ENCODE measurements at places on chromosomes 1 and 21.

DNA sequence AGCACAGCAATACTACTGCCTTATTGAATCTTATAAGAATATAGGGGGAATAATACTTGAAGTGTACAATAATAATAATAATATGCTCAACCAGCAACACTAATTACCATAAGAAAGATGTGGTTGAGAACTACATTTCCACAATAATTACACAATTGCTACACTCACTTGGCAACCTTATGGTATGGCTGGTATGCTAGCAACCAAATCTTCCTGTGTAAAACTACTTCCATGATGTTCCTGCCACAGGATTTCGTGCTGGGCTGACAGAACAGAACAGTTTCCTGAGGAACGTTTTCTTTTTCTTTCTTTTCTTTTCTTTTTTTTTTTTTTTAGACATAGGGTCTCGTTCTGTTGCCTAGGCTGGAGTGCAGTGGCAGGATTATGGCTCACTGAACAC, 50.6 kb downstream of the KIF26B start:
- no peak for DNase-seq

DNA sequence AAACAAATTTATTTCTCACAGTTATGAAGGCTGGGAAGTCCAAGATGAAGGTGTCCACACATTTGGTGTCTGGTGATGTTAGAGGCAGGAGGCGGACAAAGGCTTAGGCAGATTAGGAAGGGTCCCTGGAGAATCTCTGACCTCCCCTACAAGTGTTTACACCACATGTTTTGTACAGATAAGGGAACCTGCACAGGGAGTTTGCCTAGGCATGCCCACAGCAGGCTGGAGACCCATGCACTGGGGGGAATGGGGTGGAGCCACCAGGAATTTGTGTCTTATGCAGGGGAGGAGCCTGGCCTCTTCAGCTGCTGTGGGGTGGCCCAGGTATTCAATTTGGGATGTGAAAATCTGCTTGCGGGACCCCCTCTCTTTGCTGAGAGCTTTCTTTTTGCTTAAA, 131.3 kb downstream of the PATJ start:
- no peak for DNase-seq

GRCh38 chr1:244140420-244140819, 89.3 kb downstream of the ZBTB18 start:
- no peak for DNase-seq

- DNase-seq, result no peak
These were observed 118.5 kb upstream of the C1orf174 start for GRCh38 chr1:4018466-4019146.

- DNase-seq, result no peak
These were observed 169 bp downstream of the UBAP2L start for GRCh38 chr1:154220970-154221277.

All from activated naive CD4-positive, alpha-beta T cell treated with anti-CD3 and anti-CD28 coated beads, Interleukin-2, amount 50 U/mL, for 16 hours (primary cell).